Nephron progenitor cell (in vitro differentiated cells): ENCODE measurements at places on chromosomes 11 and 22.

DNA sequence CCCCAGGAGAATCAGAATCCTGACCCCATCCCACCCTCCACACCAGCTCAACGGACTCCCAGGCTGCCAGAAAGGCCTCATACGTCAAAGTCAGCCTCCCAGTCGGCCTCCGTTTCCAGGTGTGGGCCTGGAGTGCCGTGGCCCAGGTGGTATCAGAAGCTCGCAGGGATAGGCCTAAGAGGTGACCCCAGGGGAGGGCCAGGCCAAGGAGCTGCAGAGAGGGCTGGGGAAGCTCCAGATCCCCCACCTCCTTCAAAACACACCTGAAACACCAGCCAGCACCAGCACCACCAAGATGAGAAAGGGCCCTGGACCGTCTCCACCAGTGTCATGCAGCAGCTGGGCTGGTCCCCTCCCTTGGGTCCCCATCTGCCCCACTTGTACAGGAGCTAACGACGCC lies 20.3 kb downstream of the ASCL2 start:
- H3K36me3 ChIP-seq = no peaks in the 10 kb centered on the region
- no peak overlapping the region for H3K27ac ChIP-seq
- H3K27me3 ChIP-seq = peaks cover 17% of the 10 kb centered on the region
- no peak for DNase-seq
- H3K4me1 ChIP-seq = peaks cover 13% of the 10 kb centered on the region

GRCh38 chr11:34417202-34417601 lies 21.5 kb upstream of the CAT start:
- peaks cover 6% of the 10 kb centered on the region for H3K4me1 ChIP-seq
- H3K27ac ChIP-seq = no peak overlapping the region
- no peaks in the 10 kb centered on the region for H3K36me3 ChIP-seq
- no peak overlapping the region for H3K4me3 ChIP-seq
- no peak for DNase-seq
- H3K27me3 ChIP-seq = peaks cover 25% of the 10 kb centered on the region

GRCh38 chr22:39559456-39560105 lies 11.0 kb upstream of the CACNA1I start:
- peak; percentile 58 for DNase-seq
- H3K4me3 ChIP-seq = peak overlapping the region; percentile 68
- H3K4me1 ChIP-seq = peaks cover 23% of the 10 kb centered on the region

- H3K27me3 ChIP-seq = no peaks in the 10 kb centered on the region
- peaks cover 8% of the 10 kb centered on the region for H3K36me3 ChIP-seq
- H3K27ac ChIP-seq = peak overlapping the region; percentile 79
- peak; percentile 56 for DNase-seq
These were observed 579 bp downstream of the PICALM start for GRCh38 chr11:86068138-86068871.

- no peak overlapping the region for H3K27ac ChIP-seq
- no peaks in the 10 kb centered on the region for H3K27me3 ChIP-seq
- no peak overlapping the region for H3K4me3 ChIP-seq
- no peak for DNase-seq
- H3K36me3 ChIP-seq = no peaks in the 10 kb centered on the region
These were observed 81.6 kb downstream of the LRRC4C start for GRCh38 chr11:41377709-41378394.
